ENCODE measurements at places on chromosomes 3 and 15.

- peak; percentile 10 for DNase-seq
These were observed 125.5 kb downstream of the NSMCE3 start for GRCh38 chr15:29143909-29144635.

GRCh38 chr15:74322558-74323180 lies 44.8 kb downstream of the CYP11A1 start:
- DNase-seq, result peak; percentile 68

DNA sequence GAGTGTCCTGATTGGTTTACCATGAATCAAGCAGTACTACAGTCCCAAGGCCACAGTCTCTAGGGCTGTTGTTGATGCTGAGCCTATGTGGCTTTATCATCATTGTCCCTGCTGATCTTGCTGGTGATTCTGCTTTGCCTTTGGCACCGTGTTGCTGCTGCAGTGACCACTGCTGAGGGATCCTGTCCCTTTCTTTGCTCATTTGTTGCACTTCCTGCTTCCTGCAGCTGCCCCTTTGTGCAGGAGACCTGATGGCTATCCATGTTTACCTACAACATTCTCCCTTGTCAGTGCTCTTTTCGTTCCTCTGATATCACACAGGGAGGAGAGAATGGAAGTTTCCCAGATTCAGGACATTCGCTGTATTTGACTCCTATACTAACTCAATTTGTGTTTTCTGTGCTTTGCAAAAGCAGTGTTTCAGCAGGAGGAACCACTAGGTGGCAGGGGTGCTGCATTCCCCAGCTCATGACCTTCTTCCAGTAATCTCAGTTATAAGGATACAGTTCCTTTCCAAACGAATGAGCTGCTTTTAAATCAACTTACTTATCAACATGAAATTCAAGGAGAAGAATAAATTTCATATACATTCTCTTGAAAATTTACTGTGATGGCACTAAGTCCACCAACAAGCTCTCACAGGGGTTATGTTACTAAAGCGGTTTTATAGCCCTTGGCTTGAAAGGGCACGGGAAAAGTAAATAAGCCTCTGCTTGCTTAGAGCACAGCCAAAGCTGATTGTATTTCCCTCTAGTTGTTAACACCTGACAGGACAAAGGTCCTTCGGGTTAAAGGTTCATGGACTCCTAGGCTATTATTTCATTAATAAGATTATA lies 9.7 kb upstream of the THUMPD3 start:
- DNase-seq, result peak; percentile 67

DNA sequence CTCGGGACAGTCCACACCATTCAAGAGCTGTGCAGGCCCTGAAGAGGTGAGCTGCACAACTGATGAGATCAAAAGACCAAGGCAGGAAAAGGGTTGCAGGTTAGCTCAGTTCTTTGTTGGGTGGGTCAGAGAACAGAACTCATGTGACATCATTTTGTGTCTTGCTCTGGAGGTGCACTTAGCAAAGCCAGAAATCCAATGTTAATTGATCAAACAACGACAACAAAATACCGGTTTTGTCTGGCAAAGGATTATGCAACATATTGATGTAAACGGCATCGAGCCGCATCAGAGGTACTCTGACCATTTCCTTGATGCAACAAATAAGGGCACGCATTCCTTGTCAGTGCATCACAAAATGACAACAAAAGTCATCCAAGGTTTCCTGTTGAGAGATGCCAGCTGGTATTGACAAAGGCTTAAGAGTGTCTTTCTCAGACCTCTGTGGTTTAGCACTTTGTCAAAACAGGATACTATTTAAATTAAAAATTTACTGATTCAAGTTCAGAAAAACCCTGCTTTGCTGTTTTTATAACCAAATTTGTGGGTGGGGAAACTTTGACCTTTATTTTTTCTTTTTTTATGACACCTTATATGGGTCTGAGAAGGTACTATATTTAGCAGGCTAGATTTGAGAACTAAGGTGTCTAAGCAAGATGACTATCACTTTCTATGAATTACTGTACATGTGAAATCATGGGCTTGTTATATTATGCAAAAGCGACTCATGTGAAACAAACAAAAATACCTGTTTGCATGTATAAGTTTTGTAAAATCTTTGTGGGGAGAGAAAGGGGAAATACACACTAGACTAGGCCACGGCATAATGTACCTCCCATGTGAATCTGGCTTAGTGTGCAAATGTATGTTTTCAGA lies 496.1 kb downstream of the FOXP1 start:
- DNase-seq, result peak; percentile 90
